ENCODE measurements at places on chromosomes 1 and 21. TPM values are rescaled to one million over a fixed set of nuclear protein-coding genes. Genes with fewer than 3 reads are reported as not detected.

The SPRR3 gene
- not detected for total RNA-seq

DNA sequence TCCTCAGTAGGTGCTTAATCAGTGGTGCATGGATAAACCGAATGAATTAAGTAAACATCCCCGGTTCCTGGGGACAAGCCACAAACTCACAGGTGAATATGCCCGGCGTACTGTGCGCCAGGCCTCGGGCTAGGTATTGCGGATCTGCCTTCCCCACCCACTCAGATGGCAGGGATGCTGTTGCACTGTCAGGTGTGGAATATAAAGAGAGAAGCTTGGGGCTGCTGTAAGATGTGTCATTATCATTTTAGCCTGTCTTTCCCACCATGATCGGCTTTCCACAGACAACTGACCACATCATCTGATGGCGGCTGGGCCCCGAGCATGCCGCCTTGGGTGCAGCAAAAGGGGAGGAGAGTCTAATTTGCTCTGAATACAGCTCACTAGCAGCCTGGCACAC is 45.4 kb upstream of the LRP8 start:
- DNase-seq, result no peak

DNA sequence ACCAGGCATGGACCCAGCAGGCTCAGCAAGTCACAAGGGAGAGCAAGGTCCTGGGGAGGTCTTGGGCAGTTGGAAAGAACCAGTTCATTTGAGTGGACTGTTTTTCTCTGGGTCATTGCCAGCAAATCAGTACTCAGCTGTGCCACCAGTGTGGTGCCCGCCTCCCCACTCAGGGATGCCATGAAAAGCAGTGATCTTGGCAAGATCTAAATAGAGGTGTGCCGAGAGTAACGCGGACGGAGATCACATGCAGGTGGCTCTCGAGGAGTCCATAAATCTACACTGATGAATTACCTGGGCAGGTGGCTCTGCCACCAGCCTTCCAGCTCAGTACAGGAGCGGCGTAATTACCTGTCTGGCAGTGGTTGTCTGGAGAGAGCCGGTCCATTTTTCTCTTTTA is 642.2 kb downstream of the PTPRU start:
- no peak for DNase-seq

DNA sequence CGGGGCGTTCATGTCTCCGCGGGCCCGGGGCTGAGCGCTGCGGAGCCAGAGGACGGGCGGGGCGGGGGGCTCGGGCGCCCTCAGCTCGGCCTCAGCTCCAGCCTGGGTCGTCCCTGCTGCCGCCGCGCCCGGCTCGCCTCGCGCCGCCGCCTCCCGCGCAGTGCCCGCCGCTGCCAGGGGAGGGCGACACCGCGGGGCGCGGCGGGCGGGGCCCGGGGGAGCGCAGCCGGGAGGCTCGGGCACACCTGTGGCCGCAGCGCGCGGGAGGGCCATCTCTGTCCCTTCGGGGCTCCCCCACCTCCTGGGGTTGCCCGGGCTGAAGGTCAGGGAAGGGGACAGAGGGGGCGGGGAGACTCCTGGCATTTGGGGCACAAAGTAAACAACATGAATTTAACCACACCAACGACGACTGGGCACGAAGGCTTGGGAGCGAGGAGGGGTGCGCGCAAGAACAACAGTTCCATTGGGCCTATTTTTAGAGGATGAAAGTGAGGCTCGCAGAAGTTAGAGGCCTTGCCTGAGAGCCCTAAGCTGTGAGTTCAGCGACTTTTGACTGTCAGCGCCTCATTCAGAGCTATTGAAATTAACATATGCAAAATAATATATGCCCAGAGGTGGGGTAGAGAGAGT is at the start of gene FAM131C:
Gene FAM131C, minus strand, starts transcription at position 162 of the 630 bp plus-strand sequence. CDS start 209 bp downstream, outside the sequence.
- no peak for DNase-seq

GRCh38 chr21:44347911-44348451 is 5.4 kb upstream of the TRPM2 start:
- no peak for DNase-seq

DNA sequence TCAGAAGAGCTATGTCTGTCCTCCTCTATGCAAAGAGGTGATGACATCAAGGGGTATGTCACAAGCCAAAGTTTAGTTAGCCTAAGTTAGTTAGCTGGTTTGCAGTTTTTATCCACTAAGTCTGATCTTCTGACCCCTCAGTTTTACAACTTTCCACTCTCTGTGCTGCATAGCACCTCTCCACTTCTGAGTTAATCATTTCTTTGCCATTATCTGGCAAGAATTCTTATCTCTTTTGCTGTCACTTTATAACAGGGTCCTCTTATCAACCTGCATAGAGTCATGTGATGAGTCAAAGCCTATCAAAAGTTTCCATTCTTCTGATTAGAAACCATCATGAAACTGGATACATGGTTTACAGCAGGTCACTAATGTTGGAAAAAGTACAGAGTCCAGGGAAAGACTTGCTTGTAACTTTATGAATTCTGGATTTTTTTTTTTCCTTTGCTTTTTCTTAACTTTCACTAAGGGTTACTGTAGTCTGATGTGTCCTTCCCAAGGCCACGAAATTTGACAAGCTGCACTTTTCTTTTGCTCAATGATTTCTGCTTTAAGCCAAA is at the start of gene NR5A2:
Gene NR5A2, plus strand, starts transcription at position 447 of the 560 bp plus-strand sequence. CDS start 138 bp downstream, outside the sequence.
- DNase-seq, result no peak

The CTSS gene
- 1.5 TPM for total RNA-seq

- no peak for DNase-seq
Observed at GRCh38 chr1:6923012-6923411, 137.8 kb downstream of the CAMTA1 start.
